Cortex of kidney (tissue), 1 donor: ENCODE measurements at places on chromosomes 5 and 9.

- no peak for DNase-seq
Observed at GRCh38 chr5:162550236-162550635, 482.7 kb downstream of the GABRG2 start.

DNA sequence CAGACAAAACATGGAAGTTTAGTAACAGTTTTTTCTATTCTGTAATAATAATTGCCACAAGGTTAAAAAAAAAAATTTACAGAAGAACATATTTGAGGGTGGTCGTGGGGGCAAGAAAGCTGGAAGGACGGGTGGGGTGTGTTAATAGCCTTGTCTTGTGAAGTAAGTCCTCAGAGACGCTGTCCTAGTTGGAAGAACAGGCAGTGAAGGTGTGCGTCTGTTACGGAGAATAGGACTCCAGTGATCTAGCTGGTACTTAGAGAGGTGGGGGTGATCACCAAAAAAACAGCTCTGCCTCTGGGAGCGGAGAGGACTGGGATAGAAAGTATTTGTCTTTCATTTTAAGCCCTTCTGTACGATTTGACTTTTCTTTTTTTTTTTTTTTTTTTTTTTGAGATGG, 17.7 kb downstream of the ABL1 start:
- no peak for DNase-seq

DNA sequence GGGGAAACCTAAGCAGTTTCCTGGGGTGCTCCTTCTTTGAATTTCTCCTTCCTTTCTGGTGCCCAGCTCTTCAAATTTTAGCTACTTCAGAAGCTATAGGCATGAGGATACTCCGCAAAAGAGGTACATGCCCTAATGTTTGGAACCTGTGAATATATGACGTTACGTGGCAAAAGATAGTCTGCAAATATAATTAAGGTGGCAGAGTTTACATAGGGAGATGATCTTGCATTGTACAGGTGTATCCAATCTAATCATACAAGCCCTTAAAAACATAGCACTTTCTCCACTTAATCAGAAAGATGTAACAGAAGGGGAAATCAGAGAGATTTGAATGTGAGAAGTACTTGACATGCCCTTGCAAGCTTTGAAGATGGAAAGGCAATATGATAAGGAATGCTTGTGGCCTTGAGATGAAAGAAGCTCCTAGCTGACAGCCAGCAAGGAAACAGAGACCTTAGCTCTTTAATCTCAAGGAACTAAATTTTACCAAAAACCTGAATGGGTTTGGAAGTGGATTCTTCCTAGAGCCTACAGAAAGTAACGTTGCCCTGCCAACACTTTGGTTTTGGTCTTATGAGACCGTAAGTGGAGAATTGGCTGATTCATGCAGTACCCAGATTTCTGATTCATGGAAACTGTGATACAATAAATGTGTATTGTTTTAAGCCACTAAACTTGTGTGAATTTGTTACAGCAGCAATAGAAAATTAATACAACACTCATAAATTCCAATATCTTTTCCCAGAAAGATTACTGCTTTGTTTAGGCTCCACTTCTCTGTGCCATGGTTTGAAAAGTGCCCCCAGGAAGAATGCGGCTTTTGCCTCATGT, 268.4 kb downstream of the FAM170A start:
- no peak for DNase-seq

DNA sequence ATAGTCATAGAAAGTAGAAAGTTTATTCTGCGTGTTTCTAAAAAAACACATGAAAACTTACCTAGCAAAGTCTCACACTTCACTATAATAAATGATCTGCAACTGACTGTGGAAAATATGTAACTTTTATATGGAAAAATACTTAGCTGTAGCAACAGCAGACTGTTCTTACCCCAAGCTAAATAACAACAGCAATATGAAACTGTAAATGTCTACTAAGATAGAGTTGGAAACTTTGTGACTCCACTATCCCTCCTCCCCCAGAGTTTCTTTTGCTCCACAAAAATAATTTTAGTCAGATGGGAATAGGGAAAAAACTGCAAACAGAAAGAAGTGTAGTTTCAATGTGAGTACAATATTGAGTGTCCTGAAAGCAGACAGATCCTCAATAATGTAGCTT, 21.0 kb downstream of the MLLT3 start:
- DNase-seq = no peak

GRCh38 chr5:37412515-37412914, 33.4 kb downstream of the WDR70 start:
- DNase-seq = no peak

GRCh38 chr5:73472116-73472515, 23.5 kb upstream of the FOXD1 start:
- no peak for DNase-seq

- DNase-seq = no peak
Observed at GRCh38 chr9:123281659-123282350, 13.4 kb upstream of the STRBP start.

DNA sequence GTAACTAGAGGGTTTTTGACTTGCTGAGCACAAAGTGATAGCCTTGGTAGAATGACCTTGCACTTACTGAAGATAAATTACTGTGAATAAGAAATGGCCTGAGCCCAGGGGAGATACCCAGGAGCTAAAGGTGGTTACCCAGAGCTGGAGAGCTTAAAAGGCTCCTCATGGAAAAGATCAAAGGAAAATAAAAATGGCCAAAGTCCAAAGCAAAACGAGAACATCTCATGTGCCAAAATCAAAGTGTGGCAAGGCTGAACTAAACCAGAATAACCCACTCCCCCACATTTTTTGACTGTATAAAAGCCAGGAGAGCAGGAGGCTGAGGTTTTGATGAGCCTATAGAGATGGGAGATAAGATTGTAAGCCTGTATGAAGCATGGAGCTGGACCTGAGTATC, 14.4 kb downstream of the IDNK start:
- no peak for DNase-seq

GRCh38 chr5:177023303-177023664, 788 bp downstream of the ZNF346 start:
- DNase-seq = no peak

GRCh38 chr5:142104491-142104890, 4.1 kb upstream of the NDFIP1 start:
- no peak for DNase-seq

- no peak for DNase-seq
Observed at GRCh38 chr5:167916706-167917105, 374.7 kb upstream of the WWC1 start.

DNA sequence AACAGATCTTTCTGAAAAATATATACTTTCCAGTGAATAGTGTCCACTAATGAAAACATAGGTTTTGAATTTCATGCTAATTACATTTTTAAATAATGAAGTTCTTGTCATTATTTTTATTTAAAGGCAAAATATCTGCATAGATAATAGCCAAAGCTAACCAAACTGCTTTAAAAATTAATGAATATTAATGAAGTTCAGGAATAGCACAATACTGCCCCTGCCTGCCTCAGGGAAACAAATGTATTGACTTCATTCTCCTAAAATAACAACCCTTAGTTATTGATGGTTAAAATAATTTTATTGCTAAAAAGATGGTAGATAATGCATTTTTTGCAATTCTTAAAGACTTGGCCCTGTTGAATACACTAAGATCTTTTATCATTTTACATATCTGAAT, 103.6 kb upstream of the SSBP2 start:
- DNase-seq = no peak

GRCh38 chr9:130897848-130898551, 1.4 kb upstream of the QRFP start:
- DNase-seq = no peak
